Thoracic aorta endothelial cell (primary cell): ENCODE measurements at places on chromosomes 2 and 18. TPM values are rescaled to one million over a fixed set of nuclear protein-coding genes. Genes with fewer than 3 reads are reported as not detected.

HOXD3 gene
- 11.2 TPM in 1 of 2 replicates, not detected in the other for total RNA-seq

IL1B gene
- not detected in 2 replicates for total RNA-seq

TET3 gene
- total RNA-seq = 10.0 and 11.4 TPM in 2 replicates

BMP10 gene
- not detected in 2 replicates for total RNA-seq
